GM23338 (cell line): ENCODE measurements at places on chromosomes 12 and 14.

GRCh38 chr14:36773136-36773540 lies 111.5 kb downstream of the PAX9 start:
- peak; percentile 59 for DNase-seq

DNA sequence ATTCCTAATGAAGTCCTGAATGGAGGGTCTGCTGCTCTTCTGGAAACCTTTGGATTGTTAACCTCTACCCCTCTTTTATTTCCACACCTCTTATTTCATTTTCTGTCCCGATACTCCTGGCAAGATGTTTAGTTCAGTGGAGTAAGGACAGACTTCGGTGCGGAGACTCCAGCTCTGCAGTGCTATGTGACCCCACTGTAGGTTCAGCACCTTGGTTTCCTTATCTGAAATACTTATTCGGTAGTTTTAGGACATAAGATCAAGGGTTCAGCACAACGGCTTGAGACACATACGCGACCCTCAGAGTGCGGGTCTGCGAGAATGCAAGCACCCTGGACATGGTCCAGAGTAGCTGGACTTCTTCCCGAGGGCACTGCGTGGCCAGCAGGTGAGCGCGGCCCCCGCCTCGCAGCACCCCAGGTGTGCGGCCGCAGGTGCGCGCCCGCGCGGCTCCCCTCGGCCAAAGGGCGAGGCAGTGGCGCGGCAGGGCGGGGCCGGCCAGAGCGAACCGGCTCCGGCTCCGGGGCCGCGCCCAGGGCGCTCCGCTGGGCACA lies 465 bp upstream of the FGD4 start:
- no peak for DNase-seq

- no peak for DNase-seq
Observed at GRCh38 chr14:83196236-83196635, 1662.6 kb upstream of the SEL1L start.

DNA sequence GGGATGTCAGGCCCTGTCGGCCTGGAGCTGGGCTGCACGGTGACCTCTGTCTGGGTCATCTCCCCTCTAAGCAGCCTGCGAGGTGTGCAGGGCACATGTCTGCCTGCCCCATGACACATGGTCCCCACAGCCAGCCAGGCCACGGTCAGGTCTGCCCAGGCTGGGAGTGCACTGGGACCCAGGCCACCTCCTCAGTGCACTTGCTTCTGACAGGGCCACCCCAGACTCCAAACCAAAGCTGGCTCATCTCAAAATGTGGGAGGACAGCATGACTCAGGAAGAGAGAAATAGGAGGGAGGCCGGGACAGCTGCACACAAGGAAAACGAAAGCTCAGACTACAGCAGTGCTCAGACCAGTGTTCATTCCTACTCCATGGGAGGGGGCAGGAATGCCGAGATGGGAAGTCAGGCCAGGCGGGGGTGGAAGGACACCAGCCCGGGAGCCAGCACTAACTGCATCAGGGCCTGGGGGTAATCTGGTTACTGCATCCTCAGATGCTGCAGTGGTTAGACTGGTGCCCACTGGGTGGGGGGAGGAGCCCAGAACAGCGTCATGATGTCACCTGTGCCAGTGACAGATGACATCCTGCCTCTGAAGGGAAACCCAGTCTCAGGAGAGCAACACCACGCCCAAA lies 4.0 kb downstream of the P2RX2 start:
- no peak for DNase-seq

- no peak for DNase-seq
Observed at GRCh38 chr12:24839268-24839791, 109.6 kb downstream of the BCAT1 start.
